ENCODE measurements at places on chromosomes 12 and 14.

DNA sequence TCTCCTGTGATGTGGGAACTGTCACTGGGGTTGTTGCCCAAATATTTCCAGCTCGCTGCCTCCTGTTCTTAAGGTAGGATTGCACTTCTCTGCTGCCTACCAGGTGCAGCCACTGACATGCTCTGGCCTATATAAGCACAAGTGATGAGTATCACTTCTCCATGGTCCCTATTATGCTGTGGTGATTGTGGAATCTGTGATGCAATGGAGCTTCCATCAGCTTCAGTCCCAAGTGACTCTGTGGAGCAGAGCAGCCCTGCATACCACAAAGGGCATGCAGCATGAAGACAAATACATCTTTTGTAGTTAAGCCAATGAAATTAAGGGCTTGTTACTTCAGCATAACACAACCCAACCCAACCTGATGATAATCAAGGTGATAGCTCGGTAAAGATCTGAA, 43.5 kb downstream of the CKAP4 start:
- no peaks in the 10 kb centered on the region for H3K27me3 ChIP-seq
- no peaks in the 10 kb centered on the region for H3K4me1 ChIP-seq
- no peaks in the 10 kb centered on the region for H3K36me3 ChIP-seq
- no peak overlapping the region for H3K4me3 ChIP-seq

DNA sequence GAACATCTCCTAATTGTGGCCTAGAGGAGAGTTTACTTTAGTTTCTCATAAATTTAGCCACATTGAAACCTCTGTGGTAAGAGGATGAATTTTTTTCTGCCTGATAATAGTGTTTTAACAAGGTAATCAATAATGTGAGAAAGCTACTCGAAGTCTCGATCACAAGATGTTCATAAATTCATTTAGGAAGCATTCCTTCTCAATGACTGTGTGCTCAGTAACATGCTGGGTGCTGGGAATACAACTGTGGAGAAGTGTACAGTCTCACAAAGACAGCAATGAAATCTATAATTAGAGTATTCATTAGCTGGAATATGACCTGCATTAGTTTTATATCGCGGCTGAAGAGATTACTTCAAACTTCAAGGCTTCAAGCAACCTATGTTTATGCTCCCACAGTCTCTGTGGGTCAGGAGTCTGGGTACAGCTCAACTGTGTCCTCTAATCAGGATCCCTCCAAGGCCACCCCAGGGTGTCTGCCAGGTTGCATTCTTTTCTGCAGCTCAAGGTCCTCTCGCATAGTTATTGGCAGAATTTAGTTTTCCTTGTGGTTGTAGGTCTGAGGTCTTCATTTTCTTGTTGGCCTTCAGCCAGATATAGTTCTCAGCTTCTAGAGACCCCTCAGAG, 167.6 kb downstream of the ANO4 start:
- no peaks in the 10 kb centered on the region for H3K27me3 ChIP-seq
- DNase-seq, result no peak
- no peaks in the 10 kb centered on the region for H3K4me1 ChIP-seq
- no peaks in the 10 kb centered on the region for H3K36me3 ChIP-seq
- H3K27ac ChIP-seq, result no peak overlapping the region
- H3K4me3 ChIP-seq, result no peak overlapping the region

GRCh38 chr12:106919910-106920544, 35.7 kb upstream of the TMEM263 start:
- H3K36me3 ChIP-seq, result no peaks in the 10 kb centered on the region
- no peak overlapping the region for H3K27ac ChIP-seq
- DNase-seq, result no peak

DNA sequence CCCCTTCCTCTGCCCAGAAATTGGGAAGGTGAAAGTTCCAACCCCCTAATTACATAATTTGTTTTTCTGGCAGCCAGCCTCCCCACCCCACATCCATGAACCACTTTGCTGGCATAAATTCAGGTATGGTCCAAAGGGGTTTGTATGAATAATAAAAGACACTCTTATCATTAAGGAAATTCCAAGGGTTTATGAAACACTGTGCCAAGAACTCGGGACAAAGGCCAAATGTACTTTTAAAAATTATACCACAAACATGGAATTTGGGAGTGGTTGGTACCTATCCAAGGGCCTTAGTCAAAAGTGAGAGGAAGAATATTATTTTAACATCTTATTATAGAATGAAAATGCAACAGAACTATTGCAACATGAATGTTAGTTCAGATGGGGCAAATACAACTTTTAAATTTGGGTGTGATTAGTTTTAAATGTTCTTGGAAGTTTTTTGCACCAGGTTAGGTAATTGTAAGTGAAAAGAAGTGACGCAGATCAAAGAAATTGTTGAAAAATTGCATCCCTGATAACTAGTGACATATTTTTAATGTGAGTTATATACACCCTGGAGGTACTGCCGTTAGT, 217.8 kb downstream of the TMEM117 start:
- no peak overlapping the region for H3K27ac ChIP-seq
- H3K36me3 ChIP-seq, result no peaks in the 10 kb centered on the region
- H3K27me3 ChIP-seq, result no peaks in the 10 kb centered on the region
- H3K4me3 ChIP-seq, result no peak overlapping the region

DNA sequence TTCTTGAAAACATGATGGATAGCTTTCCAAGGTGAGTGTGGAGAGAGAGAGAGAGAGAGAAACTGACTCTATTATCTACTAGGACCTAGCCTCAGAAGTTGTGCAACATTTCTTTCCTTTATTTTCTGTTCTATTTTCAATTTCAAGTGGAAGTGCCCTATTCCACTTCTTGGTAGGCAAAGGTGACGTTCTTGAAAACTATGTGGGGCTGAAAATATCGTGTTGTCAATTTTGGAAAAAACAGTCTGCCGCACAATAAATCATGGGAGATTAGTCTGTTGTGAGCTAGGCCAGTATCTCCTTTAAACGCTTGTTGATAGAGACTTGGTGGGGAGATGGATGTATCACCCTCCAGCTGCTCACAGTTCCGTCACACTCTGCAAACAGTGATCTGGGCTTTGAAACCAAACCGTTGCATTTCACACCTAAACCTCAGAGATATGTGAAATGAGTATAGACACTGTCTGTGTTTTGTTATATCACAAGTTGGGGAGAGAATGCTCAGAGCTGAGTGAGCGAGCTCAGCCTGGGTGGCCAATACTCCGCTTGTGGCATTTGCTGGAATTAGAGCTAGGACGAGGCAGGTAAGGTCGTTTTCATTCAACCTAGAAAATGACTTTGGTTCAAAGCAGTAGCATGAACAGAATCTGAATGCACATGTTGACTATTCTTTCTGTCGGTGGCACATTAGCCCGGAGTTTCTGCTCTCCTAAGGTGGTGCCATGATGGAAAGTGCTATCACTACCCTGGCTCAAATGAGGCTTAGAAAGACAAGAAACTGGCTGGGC, 75.1 kb upstream of the ST8SIA1 start:
- DNase-seq, result no peak
- no peaks in the 10 kb centered on the region for H3K4me1 ChIP-seq
- no peaks in the 10 kb centered on the region for H3K36me3 ChIP-seq

DNA sequence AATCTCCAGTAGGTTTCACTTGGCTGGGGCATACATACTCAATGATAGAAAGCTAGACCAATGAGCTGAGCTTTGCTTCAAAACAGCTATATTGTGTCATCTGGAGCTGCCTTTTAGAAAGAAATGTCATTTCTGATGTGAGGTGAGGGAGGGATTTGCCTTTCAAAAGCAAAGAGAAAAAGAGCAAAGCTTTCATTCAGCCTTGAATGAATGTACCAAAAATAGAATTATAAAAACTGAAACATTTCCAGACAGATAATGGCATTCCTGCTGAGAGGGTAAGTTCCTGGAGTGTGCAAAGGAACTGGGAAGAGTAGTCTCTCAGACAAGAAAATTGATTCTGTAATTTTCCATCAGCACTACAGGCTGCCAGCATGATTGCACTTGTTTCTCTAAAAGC, 710.0 kb downstream of the LRFN5 start:
- H3K4me3 ChIP-seq, result no peak overlapping the region
- H3K27me3 ChIP-seq, result no peaks in the 10 kb centered on the region
- DNase-seq, result no peak
- no peaks in the 10 kb centered on the region for H3K36me3 ChIP-seq
- H3K27ac ChIP-seq, result no peak overlapping the region

GRCh38 chr14:55671641-55672040, 91.6 kb downstream of the KTN1 start:
- no peak overlapping the region for H3K27ac ChIP-seq
- no peak for DNase-seq
- no peak overlapping the region for H3K4me3 ChIP-seq
- H3K27me3 ChIP-seq, result no peaks in the 10 kb centered on the region
- H3K4me1 ChIP-seq, result no peaks in the 10 kb centered on the region
- peaks cover 3% of the 10 kb centered on the region for H3K36me3 ChIP-seq

- no peak overlapping the region for H3K27ac ChIP-seq
- H3K4me3 ChIP-seq, result no peak overlapping the region
- H3K27me3 ChIP-seq, result no peaks in the 10 kb centered on the region
- H3K4me1 ChIP-seq, result no peaks in the 10 kb centered on the region
- DNase-seq, result no peak
- no peaks in the 10 kb centered on the region for H3K36me3 ChIP-seq
Measured at GRCh38 chr14:62604524-62604923, 440.7 kb downstream of the KCNH5 start.

GRCh38 chr12:13218641-13219040, 22.1 kb downstream of the EMP1 start:
- no peaks in the 10 kb centered on the region for H3K4me1 ChIP-seq
- no peak overlapping the region for H3K4me3 ChIP-seq
- DNase-seq, result no peak
- H3K27me3 ChIP-seq, result no peaks in the 10 kb centered on the region
- H3K36me3 ChIP-seq, result no peaks in the 10 kb centered on the region

- no peaks in the 10 kb centered on the region for H3K36me3 ChIP-seq
- peaks cover 6% of the 10 kb centered on the region for H3K4me1 ChIP-seq
- H3K27ac ChIP-seq, result no peak overlapping the region
- no peaks in the 10 kb centered on the region for H3K27me3 ChIP-seq
- H3K4me3 ChIP-seq, result no peak overlapping the region
Measured at GRCh38 chr14:92969871-92970270, 46.9 kb downstream of the CHGA start.

DNA sequence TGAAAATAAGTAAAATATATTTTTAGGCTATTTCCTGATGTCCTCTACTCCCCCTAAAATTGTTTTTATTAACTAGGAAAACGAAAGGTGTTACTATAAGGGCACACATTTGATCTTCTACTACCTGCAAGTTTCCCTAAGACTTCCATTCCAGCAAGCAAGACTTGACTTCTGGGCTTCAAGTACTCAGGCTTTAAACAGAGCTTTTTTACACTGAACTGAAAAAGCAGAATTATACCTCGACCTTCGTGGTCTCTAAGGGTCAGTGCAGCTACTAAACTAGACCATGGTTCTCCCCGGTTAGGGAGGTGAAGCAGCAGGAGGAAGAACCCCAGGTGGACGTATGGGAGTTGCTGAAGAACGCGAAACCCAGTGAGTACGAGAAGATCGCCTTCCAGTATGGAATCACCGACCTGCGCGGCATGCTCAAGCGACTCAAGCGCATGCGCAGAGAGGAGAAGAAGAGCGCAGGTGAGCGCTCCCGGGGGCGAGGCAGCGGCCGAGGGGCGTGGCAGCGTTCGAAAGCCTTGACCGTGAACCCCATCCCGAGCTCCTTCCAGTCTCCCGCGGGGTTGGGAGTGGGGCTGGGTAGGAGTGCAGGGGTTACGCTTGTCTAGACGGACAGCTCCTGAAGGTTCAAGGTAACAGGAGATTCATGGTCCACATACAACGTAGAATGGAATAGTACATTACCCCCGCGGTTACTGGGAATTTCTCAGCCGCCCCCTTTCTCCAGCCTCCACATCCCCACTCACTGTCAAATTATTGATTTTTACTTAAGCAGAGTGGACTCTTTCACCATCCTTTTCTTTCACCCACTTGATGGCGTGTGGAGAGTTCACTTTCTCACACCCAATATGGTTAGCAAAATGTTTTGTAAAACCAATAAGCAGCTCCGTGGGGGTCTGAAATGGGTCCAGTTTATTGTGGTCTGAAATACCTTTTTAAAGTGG, 47.6 kb downstream of the MYBPC1 start:
- no peak overlapping the region for H3K27ac ChIP-seq
- H3K36me3 ChIP-seq, result no peaks in the 10 kb centered on the region
- no peaks in the 10 kb centered on the region for H3K4me1 ChIP-seq
- peak overlapping the region; percentile 19 for H3K4me3 ChIP-seq
- no peaks in the 10 kb centered on the region for H3K27me3 ChIP-seq

DNA sequence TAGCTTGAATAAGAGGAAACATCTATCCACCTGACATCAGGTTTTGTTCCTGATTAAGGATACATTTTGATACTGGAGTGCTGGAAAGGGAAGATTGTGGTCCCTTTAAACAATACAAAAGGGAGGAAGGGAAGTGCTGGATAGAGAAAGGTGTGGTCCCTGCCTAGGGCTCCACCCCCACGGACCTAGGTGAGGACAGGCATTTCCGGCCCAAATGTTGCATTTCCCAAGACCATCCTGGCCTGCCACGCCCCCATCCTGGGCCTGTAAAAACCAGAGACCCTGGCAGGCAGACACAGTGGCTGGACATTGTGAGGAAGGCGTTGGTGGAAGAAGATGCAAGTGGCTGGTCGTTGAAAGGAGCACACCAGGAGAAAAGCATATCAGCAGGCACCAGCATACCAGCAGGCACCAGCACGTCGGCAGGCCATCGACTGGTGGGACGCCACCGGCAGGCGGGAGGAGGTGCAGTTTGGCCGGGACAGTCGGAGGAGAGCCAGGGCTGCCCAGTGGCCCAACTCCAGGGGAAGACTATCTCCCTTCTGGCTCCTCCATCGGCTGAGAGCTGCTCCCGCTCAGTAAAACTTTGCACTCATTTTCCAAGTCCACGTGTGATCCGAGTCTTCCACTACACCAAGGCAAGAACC, 53.2 kb upstream of the AMN1 start:
- H3K4me1 ChIP-seq, result no peaks in the 10 kb centered on the region
- DNase-seq, result no peak
- no peak overlapping the region for H3K27ac ChIP-seq
- no peaks in the 10 kb centered on the region for H3K36me3 ChIP-seq

DNA sequence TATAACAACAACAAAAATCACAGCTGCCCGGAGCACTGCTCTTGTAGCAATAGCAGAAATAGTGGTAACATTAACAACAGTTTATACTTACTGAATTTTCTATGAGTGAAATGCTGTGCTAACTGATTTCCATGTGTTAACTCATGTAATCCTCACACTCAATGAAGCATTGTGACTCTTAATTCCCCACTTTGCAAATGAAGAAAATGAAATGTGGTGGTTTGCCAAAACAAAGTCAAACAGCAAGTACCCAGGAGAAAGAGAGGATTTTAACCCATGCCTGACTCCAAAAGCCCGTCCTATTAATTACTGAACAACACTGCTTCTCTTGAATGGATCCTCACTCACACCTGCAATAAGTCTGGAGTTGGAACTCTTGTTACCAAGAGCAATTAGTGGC, 123.5 kb downstream of the MED13L start:
- H3K27me3 ChIP-seq, result no peaks in the 10 kb centered on the region
- no peak overlapping the region for H3K4me3 ChIP-seq
- DNase-seq, result no peak
- H3K36me3 ChIP-seq, result no peaks in the 10 kb centered on the region

- DNase-seq, result no peak
- H3K27ac ChIP-seq, result no peak overlapping the region
- no peaks in the 10 kb centered on the region for H3K36me3 ChIP-seq
- no peaks in the 10 kb centered on the region for H3K27me3 ChIP-seq
- no peaks in the 10 kb centered on the region for H3K4me1 ChIP-seq
Measured at GRCh38 chr14:26088275-26088674, 509.6 kb downstream of the NOVA1 start.
